ENCODE measurements at places on chromosomes 5 and 9. TPM values are rescaled to one million over a fixed set of nuclear protein-coding genes. Genes with fewer than 3 reads are reported as not detected.

Gene PKD2L2
- total RNA-seq: not detected

- H3K27ac ChIP-seq: no peak overlapping the region
- no peaks in the 10 kb centered on the region for H3K27me3 ChIP-seq
- no peaks in the 10 kb centered on the region for H3K4me1 ChIP-seq
- DNase-seq: no peak
- peaks cover 5% of the 10 kb centered on the region for H3K36me3 ChIP-seq
These were observed 284.9 kb upstream of the IRX1 start for GRCh38 chr5:3310541-3311261.

Gene ZFP2
- 0.37 TPM for total RNA-seq

DNA sequence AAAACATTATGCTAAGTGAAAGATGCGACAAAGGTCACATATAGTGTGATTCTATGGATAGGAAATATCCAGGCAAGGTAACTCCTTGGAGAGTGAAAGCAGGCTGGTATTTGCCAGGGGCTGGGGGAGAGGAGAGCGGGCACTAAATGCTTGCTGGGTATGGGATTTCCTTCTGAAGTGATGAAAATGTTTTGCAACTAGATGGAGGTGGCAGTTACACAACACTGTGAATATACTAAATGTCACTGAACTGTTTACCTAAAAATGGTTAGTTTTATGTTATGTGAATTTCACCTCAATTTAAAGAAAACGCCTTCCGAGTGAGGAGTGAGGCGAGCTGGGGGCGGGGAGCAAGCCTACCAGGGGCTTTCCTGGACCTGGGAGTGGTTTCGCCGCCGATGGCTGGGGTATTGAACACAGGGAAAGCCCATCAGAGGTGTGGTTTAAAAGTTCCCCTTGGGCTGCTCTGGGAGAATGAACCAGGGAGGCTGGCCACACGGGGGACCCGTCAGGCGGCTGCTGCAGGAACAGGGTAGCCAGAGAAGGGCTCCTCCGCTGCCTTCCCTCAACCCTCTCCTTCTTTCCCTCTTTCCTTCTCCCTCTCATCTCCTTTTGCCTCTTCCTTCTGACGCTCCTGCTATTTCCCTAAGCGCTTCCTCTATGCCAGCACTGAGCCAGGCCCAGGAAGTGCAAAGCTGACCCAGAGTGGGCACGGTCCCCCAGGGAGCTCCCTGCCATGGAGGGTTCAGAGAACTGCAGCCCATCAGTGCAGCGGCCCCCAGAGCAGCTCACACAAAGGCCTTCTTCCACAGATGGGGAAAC, 4.9 kb downstream of the AKNA start:
- no peaks in the 10 kb centered on the region for H3K27me3 ChIP-seq
- H3K4me3 ChIP-seq: no peak overlapping the region
- peaks cover 15% of the 10 kb centered on the region for H3K36me3 ChIP-seq
- no peak overlapping the region for H3K27ac ChIP-seq

Gene BHMT
- 0.72 TPM for total RNA-seq

Measured in H9 (cell line).